ENCODE measurements at places on chromosomes 6 and 20.

DNA sequence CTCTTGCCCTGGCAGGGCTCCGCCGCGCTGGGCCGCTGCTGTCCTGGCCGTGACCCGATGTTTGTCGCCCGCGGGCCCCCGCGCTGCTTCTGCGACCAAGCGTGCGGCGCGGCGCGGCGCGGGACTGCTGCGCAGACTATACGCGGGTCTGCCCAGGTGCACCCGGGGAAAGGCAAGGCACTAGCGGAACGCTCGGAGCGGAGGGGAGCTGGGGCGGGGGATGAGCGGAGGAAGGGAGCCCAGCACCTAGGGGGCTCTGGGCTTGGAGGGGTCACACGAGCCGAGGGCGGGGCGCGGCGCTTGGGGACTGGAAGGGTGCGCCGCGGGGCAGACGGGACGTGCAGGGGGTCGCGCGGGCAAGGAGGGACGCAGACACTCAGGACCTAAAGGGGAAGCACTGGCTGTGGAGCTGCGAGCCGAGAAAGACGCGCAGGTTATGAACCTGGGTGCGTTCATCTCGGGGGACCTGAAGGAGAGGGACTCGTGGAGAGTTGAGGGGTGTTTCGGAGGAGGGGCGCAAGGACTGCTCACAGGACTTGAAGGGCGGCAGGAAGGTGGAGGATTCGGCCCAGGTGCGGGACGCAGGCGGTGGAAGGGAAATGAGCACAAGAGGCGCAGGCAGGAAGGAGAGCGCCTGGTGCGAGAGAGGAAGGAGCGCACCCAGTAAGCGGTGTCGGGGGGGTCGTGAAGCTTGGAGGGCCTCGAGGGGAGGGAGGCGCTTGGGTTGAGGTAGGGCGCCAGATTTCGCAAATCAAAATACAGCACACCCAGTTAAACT lies 40.8 kb upstream of the ZNFX1 start:
- DNase-seq = no peak

DNA sequence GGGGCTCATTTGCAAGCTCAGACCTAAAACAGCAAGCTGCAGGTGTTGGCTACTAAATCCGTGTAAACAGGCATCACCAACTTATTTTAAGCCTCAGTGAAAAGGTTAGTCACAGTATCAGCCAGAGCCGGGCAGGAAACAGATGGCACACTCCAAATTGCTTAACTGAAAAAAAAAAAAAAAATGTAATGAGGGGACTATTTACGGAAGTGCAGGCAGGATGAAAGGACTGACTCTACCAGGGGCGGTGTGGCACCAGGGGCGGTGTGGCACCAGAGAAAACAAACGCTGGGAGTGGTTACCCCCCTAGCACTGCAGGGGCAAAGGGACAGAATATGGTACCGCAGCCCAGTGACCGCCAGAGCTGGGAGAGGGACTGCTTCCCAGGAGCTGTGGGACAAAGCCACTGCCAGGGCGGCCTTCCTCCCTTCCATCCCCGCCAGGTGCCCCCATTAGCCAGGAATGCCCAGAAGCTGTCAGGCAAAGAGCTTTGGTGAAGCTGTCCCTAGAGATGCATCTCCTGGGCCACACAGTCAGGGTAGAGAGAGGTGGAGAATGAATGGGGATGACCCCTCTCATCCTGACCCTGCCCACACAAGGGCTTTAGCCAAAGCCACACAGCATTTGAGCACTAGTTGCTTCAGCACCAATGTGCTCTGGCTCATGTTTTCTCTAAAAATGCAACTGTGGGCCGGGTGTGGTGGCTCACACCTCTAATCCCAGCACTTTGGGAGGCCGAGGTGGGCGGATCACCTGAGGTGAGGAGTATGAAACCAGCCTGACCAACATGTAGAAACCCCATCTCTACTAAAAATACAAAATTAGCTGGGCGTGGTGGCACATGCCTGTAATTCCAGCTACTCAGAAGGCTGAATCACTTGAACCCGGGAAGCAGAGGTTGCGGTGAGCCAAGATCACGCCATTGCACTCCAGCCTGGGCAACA lies 39.6 kb upstream of the GFOD1 start:
- peak; percentile 32 for DNase-seq

- no peak for DNase-seq
These were observed 532 bp upstream of the PM20D2 start for GRCh38 chr6:89145091-89145955.

GRCh38 chr6:131062241-131063027 lies 611 bp downstream of the EPB41L2 start:
- DNase-seq = no peak

- no peak for DNase-seq
These were observed 365.9 kb downstream of the MMUT start for GRCh38 chr6:49097116-49097515.

GRCh38 chr6:123480986-123481385 lies 155.8 kb downstream of the TRDN start:
- DNase-seq = no peak

GRCh38 chr20:38303908-38304379 lies at the start of gene BPI:
BPI (plus strand) TSS chr20:38304156; CDS start chr20:38304224, 68 bp downstream.
- no peak for DNase-seq

DNA sequence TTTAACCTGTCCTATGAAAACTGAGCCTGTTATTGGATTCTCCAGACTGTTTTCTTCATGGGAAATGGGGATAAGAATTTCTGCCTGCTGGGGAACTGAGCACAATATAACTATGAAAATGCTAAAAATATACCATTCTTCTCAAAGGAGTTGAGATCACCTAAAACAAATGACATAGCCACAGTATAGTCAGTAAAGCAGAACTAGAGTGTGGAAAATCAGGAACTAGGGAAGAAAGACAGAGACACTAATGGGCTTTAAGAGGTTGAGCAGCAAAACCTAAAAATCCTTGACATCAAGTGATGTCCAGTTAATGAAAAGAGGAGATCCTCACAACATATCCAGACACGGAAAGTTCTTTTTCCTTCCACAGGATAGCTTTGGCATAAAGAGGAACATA lies 215.7 kb upstream of the CST7 start:
- DNase-seq = no peak

- no peak for DNase-seq
These were observed 17.8 kb upstream of the BLCAP start for GRCh38 chr20:37545516-37545915.

DNA sequence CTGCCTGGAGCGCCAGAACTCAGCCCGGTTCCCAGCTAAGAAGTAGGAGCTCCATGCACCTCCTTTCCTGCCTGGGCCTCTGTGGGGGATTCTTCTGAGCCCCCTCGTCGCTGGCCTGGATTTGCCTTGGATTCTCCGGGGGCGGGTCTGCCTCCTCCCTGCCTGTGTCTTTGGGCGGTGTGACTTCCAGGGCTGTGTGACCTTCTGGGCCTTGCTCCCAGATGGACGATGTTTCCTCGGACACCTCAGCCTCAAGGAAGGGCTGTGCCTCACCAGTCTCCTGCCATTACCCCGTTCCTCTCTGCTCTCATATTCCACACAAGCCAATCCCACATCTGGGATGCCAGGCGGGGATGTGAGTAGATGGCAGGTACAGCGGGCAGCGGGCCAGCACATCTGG lies 76.8 kb downstream of the ERMARD start:
- DNase-seq = no peak

- DNase-seq = no peak
These were observed 113.2 kb downstream of the CEBPB start for GRCh38 chr20:50303573-50304500.

DNA sequence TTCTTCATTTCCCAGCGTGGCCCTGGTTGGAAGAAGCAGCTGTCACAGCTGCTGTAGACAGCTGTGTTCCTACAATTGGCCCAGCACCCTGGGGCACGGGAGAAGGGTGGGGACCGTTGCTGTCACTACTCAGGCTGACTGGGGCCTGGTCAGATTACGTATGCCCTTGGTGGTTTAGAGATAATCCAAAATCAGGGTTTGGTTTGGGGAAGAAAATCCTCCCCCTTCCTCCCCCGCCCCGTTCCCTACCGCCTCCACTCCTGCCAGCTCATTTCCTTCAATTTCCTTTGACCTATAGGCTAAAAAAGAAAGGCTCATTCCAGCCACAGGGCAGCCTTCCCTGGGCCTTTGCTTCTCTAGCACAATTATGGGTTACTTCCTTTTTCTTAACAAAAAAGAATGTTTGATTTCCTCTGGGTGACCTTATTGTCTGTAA lies 292.7 kb downstream of the ESR1 start:
- no peak for DNase-seq
